Activated CD4-positive, CD25-positive, alpha-beta regulatory T cell (primary cell): ENCODE measurements at places on chromosomes 12 and 14.
A peak's percentile ranks its signal among the peaks of the same experiment; 100 is the strongest.

- no peak for DNase-seq
Observed at GRCh38 chr12:24198936-24199671, 249.6 kb upstream of the SOX5 start.

GRCh38 chr14:22531451-22532344 is 57.3 kb downstream of the DAD1 start:
- no peak for DNase-seq

DNA sequence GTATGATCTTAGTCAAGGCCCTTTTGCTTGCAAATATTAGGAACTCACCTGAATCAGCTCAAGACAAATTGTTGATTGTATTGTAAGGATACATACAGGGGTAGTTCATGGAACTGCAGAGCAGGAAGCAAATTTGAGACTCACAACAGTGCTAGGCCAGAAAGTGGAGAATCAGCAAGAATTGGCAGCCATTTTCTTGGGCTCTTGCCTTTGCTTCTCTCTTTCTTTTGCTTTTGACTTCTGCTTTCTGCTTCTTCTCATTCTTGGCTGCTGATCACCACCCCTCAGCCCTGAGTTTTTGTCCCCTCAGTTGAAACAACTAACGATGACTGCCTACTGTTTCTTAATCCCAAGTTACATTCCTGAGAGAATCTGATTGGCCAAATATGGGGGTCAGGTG is 34.8 kb downstream of the KCNK13 start:
- no peak for DNase-seq

DNA sequence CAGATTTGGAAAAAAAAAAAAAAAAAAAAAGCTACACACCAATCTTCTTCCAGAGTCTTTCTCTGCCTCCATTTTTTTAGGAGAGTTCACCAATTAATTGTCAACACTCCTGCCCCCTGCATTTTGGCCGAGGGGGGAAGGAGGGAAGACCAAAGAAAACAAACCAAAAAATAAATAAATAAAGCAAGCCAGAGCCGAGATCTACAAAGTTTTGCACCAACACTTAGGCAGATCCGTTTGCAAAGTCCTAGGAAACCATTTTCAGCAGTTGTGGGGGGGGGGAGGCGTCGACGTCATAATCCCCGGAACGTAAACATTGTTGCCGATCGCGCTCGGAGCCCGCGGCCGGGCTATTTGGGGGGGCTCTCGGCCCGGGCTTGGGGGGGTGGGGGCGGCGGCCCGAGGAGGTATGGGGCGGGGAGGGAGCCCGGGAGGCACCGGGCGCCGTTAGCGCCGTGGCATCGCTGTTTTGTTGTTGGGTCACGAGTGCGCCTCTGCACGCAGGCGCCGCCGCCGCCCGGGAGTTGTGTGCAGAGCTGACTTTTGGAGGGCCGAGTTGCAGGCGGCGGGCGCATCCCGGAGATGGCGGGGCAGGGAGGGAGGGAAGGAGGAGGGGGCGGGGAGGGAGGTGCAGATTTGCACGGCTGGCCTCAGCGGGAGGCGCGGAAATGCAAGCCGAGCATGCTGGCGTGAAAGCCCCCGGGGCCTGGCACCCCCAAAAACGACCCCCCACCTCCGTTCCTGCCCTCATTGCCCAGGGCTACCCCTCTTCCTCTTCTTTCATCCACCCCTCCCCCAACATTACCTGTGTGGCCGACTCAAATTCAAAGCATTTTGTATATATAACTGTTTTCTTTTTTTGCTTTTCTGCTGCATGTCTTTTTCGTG is 598 bp downstream of the KDM2B start:
- DNase-seq: peak; percentile 62

DNA sequence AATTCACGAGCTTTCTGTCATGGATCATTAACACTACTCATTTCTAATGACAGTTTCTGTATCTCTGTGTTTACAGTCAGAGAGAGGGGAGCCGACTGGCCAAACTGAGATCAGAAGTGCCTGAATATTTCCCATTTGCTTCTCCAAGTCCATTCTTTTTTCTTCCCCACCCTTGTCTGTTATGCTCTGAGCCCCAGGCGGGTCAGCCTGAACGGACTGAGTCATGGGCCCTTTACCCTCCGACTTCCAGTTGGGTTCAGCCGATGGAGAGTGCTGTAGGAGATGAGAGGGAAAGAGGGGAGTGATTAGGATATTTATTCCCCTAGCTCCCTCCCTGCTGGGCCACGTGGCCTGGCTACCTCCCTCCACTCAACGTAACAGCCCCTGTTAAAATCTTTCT is 104.7 kb downstream of the PAH start:
- DNase-seq: no peak

DNA sequence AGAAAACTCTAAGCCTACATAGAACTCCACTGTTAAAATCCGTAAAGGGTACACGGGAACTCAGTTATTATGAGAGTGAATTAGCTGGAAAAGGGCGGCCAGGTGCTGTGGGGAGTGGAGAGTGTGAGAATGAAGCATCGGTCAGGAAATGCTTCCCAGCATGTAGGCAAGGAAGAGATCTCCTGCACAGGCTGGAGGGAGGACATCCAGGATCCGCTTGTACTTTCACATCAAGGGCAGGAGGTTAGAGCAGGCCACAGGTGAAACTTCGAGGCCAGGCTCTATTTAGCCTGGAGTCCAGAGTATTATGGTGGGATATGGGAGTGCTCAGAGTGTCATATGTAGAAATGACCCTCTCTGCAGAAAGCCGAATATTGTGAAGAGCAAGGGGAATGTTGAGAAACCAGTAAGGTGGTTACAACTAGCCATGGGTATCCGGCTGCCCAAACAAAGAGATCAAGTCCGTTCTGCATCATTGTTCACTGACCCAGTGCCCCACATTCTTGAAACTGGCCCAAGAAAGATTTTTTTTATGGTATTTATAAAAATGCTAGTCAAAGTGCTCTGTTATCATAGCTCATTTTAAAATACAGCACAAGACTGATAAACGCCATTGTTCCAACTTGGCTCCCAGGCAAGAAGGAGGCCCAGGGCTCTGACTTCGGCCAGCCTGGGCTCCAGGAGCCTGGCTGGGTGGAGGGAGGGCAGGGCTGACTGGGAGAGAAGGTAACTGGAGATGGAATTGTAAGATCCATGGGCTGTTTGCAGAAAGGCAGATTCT is 79.4 kb upstream of the HIF1A start:
- no peak for DNase-seq

DNA sequence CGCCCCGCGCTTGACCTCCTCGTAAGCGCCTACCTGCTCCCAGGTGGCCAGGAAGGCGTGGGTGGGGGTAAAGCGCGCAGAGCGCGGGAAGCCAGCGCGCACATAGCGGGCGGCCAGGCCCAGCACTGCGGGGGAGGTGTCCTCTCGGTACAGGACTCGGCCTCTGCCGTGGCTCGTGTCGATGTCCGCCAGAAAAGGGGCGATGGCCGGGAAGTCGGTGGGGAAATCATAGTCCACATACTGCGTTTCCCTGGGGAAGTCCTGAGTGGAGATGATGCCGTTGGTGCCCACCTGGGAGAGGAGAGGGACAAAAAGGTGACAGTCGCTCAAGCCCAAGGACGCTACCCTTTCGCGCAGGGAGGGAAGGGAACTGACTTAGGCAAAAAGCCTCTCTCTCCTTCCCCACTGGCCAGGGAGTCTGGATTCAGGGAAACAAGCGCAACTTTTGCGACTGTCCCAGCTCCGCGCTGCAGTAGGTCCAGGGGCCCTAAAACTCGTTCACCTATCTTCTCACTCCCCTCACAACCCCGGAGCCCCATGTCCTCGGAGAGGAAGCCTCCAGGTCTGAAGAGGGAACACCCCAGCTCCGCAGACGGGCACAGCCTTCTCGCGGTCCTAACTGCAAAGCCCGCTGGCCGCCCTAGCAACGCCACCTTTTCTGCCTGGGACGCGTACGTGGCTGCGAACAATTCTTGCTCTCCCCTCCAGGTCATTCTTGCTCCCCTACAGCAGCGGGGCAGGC is 815 bp downstream of the NID2 start:
- DNase-seq: no peak

DNA sequence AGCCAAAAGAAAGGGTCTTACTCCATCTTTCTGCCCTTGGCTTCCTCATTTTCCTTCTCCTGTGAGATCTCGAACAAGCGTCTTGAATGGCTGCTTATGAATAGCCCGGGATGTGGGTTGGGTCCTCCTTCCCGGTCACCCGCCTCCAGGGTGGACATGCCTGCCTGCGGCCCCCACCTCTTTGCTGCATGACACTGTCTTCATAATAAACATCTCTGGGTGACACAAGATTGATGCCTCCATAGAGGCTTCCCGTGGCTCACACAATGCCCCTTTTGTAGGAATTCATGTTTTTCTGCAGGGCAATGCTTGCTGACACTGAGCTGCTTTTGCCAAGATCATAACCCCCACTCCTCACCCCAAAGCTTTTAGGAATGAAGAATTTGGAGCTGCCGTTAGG is 125.9 kb downstream of the ZNF664 start:
- no peak for DNase-seq

GRCh38 chr14:31942166-31942841 is 134.8 kb upstream of the ARHGAP5 start:
- DNase-seq: no peak

DNA sequence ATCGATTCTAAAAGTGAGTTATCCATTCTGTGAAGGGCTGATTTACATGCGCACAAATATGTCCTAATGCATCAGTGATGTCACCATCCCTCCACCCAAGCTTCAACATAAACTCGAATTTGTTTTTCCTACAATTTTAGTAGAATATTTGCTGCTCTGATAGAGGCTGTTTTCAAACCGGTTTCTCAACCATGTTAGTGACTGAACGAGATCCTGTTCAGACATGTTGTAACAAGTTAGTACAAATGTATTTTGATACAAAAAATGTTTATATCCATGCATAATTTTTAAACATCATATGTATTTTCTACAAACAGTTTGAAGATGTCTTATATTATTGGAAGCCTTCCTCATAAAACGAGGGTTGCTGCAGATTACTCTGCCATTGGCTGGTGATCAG is 12.7 kb upstream of the PRB2 start:
- DNase-seq: no peak

GRCh38 chr12:78167510-78167909 is 336.8 kb downstream of the NAV3 start:
- no peak for DNase-seq

GRCh38 chr14:50676814-50677516 is 8.9 kb upstream of the SAV1 start:
- no peak for DNase-seq

DNA sequence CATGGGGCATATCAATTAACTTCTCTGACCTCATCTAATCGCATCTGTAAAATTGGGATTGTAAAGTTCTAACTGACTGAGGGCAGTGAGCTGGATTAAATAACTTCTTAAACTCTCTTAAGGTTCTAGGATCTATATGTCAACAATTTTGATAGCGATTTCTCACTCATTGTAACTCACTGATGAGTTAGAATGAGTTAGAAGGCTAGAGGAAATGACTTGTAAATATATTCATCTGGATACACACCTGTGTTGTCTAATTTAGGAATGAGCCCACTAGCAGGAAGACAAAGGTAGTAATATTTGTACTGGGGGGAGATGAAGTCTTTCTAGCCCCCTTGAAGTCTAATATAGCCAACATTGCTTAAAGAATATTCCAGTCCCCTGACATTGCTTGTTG is 46.3 kb upstream of the CERS5 start:
- no peak for DNase-seq

- DNase-seq: no peak
Observed at GRCh38 chr12:117884161-117884560, 84.6 kb downstream of the KSR2 start.
